ENCODE measurements at places on chromosomes 1 and 21. TPM values are rescaled to one million over a fixed set of nuclear protein-coding genes. Genes with fewer than 3 reads are reported as not detected.

TCHHL1 gene
- total RNA-seq, result not detected

ETNK2 gene
- 3.6 TPM for total RNA-seq

NIBAN1 gene
- 33.3 TPM for total RNA-seq

CYYR1 gene
- 51.3 TPM for total RNA-seq

FCAMR gene
- not detected for total RNA-seq

PANK4 gene
- 36.4 TPM for total RNA-seq

ZNF672 gene
- total RNA-seq, result 38.1 TPM

OR6K2 gene
- total RNA-seq, result not detected

DNA sequence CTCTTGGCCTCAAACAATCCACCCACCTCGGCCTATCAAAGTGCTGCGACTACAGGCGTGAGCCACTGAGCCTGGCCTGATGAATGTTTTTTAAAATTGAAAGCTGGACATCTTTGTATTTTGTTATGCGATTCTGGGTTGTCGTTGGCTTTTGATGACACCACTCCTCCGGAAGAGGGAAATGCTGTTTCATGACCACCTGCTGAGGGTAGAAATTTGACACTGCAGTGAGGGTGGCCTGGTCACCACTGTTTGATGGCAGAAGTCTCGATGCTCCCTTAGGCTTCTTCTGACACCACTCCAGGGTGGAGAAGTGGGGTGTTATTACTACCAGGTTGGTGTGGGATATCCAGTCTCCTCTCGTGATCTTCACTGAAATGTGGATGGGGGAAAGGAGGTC, 357.2 kb downstream of the RGS7 start:
- no peak for DNase-seq
- no peaks in the 10 kb centered on the region for H3K36me3 ChIP-seq
- H3K27me3 ChIP-seq, result no peaks in the 10 kb centered on the region
- no peak overlapping the region for H3K27ac ChIP-seq
- H3K4me1 ChIP-seq, result no peaks in the 10 kb centered on the region

DNA sequence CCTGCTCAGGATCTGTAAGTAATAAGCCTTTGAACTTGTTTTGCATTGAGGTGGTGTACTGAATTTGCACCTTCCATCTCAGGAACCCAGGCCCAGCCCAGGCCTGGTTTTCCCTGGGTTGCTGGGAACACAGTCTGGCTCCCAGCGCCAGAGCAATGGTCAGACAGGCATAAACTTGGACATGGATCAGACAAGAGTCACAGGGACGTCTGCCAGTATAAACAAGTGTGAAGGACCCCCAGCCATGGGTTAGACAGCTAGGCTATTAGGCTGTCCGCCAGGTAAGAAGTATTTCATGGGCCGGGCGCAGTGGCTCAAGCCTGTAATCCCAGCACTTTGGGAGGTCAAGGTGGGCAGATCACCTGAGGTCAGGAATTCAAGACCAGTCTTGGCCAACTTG, 5.5 kb downstream of the IFNLR1 start:
- no peaks in the 10 kb centered on the region for H3K36me3 ChIP-seq
- H3K4me3 ChIP-seq, result no peak overlapping the region
- no peaks in the 10 kb centered on the region for H3K27me3 ChIP-seq
- no peak overlapping the region for H3K27ac ChIP-seq
- peaks cover 4% of the 10 kb centered on the region for H3K4me1 ChIP-seq
- no peak for DNase-seq

- no peaks in the 10 kb centered on the region for H3K4me1 ChIP-seq
- no peaks in the 10 kb centered on the region for H3K36me3 ChIP-seq
- H3K27me3 ChIP-seq, result no peaks in the 10 kb centered on the region
Observed at GRCh38 chr1:220970311-220970710, 91.1 kb downstream of the HLX start.

GRCh38 chr1:9573723-9574122, 15.0 kb upstream of the TMEM201 start:
- no peak overlapping the region for H3K27ac ChIP-seq
- no peak for DNase-seq
- H3K4me1 ChIP-seq, result no peaks in the 10 kb centered on the region

- DNase-seq, result no peak
- no peaks in the 10 kb centered on the region for H3K27me3 ChIP-seq
- no peak overlapping the region for H3K4me3 ChIP-seq
- peaks cover 11% of the 10 kb centered on the region for H3K4me1 ChIP-seq
- H3K27ac ChIP-seq, result peak overlapping the region; percentile 52
- H3K36me3 ChIP-seq, result peaks cover 92% of the 10 kb centered on the region
Observed at GRCh38 chr1:19080721-19081120, 124.2 kb upstream of the IFFO2 start.

DNA sequence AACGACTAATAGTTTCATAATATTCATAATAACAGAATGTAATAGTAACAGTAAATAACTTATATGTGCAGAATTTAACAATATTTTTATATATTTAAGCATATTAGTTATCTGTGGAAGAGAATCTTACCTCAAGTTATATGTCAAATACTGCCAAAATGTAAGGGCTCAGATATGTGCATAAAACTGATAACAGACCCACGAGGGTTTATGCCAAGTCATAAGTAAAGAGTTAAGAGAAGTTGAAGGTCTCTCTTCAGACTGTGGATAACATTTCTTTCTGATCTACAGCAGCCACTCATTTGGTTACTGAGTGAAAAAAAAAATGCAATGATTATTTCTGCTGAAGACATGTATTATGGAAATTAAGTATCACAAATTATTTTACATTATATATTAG, 1167.8 kb upstream of the NCAM2 start:
- H3K27ac ChIP-seq, result no peak overlapping the region
- no peak for DNase-seq
- no peaks in the 10 kb centered on the region for H3K4me1 ChIP-seq
- no peak overlapping the region for H3K4me3 ChIP-seq
- H3K36me3 ChIP-seq, result no peaks in the 10 kb centered on the region

DNA sequence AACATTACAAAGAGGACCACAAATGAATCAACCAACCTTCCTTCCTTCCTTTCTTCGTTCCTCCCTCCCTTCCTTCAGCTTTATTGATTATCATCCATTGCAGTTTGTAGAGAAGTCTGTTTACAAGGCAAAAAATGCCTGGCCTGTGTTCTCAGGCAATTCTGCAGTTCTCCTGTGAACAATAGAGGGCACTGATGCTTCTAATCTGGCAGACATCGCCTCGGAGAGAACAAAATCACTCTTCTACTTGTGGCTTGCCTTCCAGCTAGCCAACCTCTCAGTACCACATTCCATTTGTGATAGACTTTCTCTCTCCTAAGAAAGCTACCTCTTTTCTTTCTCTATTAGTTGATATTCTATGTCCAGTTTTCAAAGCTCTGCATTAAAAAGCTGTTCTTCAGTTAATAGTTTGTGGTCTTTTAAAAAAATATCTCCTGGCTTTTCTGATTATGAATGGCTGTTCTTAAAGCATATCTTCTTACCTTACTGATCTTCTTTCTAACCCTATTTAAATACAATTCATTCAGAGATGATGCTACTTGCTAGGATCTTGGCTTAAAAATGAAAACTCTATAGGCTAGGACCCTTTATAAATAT, 26.9 kb upstream of the ESRRG start:
- DNase-seq, result no peak
- H3K36me3 ChIP-seq, result no peaks in the 10 kb centered on the region
- no peak overlapping the region for H3K27ac ChIP-seq

GRCh38 chr1:225737866-225738265, 39.8 kb upstream of the SRP9 start:
- no peak overlapping the region for H3K27ac ChIP-seq
- H3K4me3 ChIP-seq, result no peak overlapping the region
- H3K27me3 ChIP-seq, result no peaks in the 10 kb centered on the region
- H3K36me3 ChIP-seq, result no peaks in the 10 kb centered on the region
- no peak for DNase-seq

DNA sequence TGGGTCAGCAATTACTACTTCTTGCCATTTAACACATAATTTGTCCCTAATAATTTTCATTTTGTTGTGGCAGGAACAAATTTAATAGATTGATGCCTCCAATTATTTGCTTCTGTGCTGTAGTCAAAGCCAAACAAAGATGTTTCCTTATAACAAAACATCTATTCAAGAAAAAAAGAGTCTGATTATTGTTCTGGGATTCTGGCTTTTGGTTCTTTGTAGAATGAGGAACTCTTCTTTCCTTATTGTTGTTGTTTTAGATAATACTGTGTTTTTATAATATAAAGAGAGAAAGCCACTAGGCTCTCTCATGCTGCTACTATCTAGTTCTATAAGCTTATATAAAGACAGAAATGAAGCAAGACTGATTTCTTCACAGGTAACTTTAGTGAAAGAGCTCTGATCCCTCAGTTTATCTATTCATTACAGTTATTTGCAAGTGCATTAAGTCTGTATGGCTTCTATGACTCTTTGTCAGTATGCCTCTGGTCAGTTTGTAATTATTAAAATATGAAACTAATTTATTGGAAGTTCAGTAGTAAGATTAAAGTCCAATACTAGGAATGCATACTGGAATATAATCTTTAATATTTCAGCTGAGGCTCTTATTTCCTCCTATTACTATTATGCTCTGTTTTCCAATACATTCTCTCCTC, 37.4 kb downstream of the PRKACB start:
- H3K4me3 ChIP-seq, result no peak overlapping the region
- no peaks in the 10 kb centered on the region for H3K27me3 ChIP-seq
- H3K27ac ChIP-seq, result no peak overlapping the region
- DNase-seq, result no peak

DNA sequence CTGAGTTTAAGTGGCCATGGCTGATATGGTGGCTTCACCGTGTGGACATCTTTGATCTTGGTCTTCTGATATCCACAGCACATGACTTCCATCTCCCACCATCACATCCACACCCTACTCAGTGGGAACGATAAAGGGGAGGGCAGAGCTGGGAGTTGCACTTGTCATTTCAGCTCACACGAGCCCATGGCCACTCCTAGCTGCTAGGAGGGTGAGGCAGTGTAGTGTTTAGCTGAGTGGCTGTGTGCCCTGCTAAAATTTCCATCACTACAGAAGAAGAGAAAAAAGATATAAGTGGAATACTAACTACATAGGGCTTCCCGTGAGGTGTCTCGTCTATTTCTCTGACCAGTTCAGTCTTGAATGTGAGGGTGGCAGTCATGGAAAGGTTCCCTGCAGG, 123.3 kb upstream of the EDN2 start:
- no peak overlapping the region for H3K4me3 ChIP-seq
- no peak for DNase-seq
- no peak overlapping the region for H3K27ac ChIP-seq
- H3K4me1 ChIP-seq, result peaks cover 8% of the 10 kb centered on the region
- H3K36me3 ChIP-seq, result no peaks in the 10 kb centered on the region

- peaks cover 33% of the 10 kb centered on the region for H3K4me1 ChIP-seq
- no peak overlapping the region for H3K4me3 ChIP-seq
- no peak for DNase-seq
Observed at GRCh38 chr1:54358503-54359168, 47.6 kb downstream of the SSBP3 start.

DNA sequence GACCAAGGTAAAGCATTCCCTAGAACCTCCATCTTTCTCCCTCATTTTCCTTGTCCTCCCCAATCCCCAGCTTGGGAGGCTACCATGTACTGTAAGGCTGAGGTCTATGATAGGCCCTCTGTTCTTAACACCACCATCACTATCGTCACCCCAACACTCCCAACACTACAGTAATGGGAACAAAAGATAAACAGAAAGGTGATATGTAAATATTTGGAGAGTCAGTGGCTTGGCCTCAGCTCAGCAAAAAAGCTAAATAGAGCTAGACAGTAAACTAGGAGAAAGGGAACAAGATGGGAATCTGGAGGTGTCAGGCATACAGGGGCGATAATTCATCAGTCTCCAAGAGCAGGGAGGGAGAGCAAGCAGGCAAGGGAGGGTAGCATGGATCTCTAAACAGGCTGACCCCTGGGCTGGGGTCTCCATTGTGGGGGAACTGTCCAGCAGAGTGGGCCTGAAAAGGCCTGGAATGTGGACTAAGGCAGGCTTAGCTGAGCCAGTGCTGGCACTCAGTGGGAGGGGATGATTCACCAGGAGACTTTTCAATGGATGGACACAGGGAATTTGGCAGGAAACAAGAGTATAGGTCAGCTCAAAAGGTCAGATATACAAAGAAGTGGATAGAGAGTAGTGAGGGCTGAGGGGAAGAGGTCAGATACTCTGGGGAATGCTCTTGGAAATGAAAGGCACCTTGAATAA, 6.7 kb downstream of the WNT2B start:
- no peak for DNase-seq
- no peaks in the 10 kb centered on the region for H3K36me3 ChIP-seq
- no peaks in the 10 kb centered on the region for H3K4me1 ChIP-seq
- no peak overlapping the region for H3K4me3 ChIP-seq
- no peak overlapping the region for H3K27ac ChIP-seq

DNA sequence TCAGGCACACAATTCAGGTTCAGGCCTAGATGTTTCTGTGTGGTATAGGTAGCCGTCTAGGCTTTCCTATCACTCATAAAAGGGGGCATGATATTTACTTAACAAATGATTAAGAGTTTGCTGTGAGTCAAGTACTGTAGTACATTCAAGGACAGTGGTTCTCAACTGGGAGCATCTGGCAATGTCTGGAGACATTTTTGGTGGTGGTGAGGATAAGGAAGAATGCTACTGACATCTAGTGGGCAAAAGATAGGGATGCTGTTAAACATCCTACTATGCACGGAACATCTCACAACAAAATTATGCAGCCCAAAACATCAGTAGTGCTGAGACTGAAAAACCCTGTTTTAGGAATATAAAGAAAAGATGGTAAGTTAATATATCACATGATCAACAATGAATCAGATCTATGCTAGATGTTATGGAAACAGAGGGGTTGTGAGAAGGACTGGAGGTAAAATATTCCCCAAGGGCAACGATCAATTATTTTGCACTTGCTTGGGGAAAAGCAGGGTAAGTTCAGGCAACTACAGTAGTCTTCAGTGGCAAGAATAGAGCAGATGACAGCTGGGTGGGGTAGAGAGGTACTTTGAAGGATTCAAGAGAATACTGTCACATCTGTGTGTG, 4.9 kb downstream of the DNTTIP2 start:
- H3K4me3 ChIP-seq, result no peak overlapping the region
- H3K27me3 ChIP-seq, result no peaks in the 10 kb centered on the region
- peaks cover 85% of the 10 kb centered on the region for H3K36me3 ChIP-seq
- DNase-seq, result no peak
- H3K4me1 ChIP-seq, result peaks cover 22% of the 10 kb centered on the region

GRCh38 chr1:222979561-222979960, 163.5 kb downstream of the TLR5 start:
- no peak overlapping the region for H3K27ac ChIP-seq
- H3K36me3 ChIP-seq, result no peaks in the 10 kb centered on the region
- no peak overlapping the region for H3K4me3 ChIP-seq
- H3K27me3 ChIP-seq, result no peaks in the 10 kb centered on the region

Measured in upper lobe of right lung (tissue), 1 donor.